ENCODE measurements at places on chromosomes 13 and 19.

- DNase-seq, result no peak
These were observed 75.5 kb upstream of the ADGRE5 start for GRCh38 chr19:14305706-14306105.

- no peak for DNase-seq
These were observed 101.3 kb downstream of the KCNRG start for GRCh38 chr13:50116430-50116973.

GRCh38 chr19:47848823-47849473 is 10.1 kb upstream of the TPRX2 start:
- no peak for DNase-seq

- no peak for DNase-seq
These were observed 71.2 kb downstream of the HS6ST3 start for GRCh38 chr13:96161141-96161540.

DNA sequence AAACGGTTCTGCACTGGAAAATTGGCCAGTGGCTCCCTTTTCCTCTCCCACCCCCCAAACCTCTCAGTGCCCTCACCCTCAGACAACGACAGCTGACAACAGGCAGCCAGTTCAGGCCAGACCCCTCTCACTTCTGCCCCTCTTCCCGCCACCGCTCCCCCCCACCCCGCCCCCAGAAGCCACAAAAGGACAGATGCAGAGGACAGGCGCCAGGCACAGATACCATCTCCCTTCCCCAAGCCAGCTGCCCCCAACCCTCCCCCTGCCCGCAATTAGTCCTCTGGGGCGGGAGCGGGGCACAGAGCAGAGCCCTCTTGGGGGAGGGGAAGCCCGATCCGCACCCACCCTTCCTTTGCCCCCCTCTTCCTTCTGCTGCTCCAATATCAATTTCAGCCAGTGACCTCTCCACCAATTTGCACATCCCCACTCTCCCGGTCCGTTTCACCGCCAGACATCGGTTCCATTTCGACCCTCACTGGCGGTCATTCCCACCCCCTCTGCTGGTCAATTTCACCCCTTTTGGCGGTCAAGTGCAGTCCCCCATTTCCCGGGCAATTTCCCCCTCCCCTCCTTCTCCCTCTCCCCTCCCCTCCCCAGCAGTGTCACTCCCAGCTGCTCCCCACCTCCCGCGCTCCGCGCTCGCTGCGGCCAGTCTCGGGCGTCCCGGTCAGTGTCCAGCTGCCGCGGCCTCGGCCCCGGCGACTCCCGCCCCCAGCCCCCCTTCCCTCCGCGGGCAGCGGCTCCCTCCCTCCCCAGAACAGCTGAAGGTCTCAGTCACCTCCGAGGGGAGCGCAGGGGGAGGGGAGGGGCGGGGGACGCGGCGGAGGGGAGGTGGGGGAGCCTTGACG is at the start of gene SHD:
TSS of gene SHD (plus strand) at position 848 of the 848 bp plus-strand sequence. CDS start 798 bp downstream, outside the sequence.
- DNase-seq, result no peak

DNA sequence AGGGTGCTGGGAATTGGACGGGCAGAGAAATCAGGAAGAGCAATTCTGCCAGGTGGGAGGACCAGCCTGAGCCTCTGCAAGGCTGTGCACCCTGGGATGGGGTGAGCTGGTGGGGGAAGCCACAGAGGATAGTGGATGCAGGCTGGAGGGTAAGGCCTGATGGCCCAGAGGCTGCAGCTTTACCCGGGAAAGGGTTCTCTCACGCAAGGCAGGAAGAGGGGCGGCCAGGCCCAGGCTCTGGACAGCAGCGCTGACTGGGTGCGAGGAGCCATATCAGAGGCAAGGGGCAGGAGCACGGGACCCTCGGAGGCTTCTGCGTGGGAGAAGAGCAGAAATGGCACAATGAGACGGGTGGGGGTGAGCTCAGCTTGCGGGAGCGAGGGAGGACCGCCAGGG is 104.6 kb downstream of the SOX1 start:
- DNase-seq, result no peak

DNA sequence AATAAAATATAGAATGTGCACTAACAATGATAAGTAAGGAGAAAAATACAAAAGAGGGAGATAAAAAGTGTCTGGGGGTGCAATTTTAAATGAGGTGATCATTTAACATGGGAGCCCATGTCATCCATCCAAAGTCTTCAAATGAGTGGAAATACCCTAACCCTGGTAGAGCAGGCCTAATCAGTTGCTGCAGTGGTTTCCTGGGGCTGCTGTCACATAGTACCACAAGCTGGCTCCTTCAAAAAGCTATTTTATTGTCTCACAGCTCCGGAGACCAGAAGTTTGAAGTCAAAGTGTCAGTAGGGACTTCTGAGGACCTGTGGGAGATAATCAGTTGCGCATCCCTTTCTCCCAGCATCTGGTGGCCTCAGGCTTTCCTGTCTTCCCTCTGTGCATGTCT is 717.9 kb downstream of the DIAPH3 start:
- no peak for DNase-seq

- DNase-seq, result peak; percentile 2
These were observed 159.3 kb downstream of the ITGBL1 start for GRCh38 chr13:101611491-101612475.

DNA sequence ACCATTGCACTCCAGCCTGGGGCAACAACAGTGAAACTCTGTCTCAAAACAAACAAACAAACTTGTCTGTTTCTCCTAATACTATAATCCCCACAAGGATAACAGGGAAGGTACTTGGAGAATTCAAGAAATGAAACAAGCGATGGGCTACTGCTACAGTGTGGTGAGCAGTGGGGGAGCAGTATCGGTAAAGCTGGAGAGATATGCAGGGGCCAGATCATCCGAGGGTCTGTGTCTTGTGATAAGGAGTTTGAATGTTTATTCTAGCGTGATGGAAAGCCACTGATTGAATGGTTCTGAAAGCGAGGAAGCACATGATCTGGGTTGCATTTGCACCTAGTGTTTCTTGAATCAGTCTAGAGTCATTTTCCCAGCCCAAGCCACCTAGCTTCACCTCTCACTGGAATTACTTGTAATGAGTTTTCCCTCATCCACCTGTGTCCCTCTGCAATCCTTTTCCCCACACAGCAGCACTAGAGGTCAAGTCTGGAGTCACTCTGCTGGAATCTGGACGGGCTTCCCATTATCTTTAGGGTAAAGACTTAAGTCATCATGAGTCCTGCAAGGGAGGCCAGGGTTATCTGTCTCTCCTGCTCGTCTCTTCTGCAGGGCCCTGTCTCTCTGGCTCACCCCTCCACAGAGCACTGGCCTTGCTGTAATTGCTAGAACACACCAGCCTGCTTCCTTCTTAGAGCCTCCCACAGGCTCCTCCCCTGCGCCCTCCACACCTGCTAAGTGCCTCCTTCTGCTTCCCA is 162.3 kb downstream of the KLF5 start:
- no peak for DNase-seq

GRCh38 chr19:47414469-47414868 is 4.9 kb downstream of the MEIS3 start:
- DNase-seq, result no peak

GRCh38 chr13:94419304-94419924 is 60.1 kb downstream of the DCT start:
- DNase-seq, result no peak

DNA sequence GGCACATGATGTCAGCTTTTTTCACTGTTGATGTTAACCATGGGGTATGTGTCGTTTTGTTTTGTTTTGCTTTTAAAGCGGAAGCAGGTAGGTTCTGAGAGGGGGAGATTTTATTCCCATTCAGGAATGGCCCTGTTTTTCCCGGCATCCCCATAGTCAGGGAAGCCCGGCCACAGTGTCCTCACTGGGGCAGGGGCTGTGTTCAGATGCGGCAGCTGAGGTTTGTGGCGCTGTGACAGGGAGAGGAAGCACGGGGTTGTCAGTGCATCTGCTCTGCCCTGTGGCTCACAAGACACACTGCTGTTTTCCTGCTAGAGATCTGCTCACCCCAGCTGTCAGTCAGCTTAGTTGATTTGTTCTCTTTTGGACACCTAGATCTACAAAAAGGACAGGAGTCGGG is 27.6 kb downstream of the ANKRD27 start:
- no peak for DNase-seq

DNA sequence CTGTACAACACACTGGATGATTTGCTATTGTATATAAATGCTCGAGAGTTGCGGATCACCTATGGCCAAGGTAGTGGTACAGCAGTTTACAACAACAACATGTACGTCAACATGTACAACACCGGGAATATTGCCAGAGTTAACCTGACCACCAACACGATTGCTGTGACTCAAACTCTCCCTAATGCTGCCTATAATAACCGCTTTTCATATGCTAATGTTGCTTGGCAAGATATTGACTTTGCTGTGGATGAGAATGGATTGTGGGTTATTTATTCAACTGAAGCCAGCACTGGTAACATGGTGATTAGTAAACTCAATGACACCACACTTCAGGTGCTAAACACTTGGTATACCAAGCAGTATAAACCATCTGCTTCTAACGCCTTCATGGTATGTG is 21.5 kb downstream of the OLFM4 start:
- no peak for DNase-seq

DNA sequence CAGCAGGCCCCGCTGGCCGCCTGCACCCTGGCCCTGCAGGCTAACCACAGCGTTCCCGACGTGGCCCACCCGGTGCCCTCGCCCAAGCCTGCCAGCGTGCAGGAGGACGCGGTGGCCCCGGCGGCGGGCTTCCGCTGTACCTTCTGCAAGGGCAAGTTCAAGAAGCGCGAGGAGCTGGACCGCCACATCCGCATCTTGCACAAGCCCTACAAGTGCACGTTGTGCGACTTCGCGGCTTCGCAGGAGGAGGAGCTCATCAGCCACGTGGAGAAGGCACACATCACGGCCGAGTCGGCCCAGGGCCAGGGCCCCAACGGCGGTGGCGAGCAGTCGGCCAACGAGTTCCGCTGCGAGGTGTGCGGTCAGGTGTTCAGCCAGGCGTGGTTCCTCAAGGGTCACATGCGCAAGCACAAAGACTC is 72.1 kb downstream of the ZNF536 start:
- no peak for DNase-seq

Measured in HS-27A (cell line).